Activated T-helper 1 cell treated with Interleukin-2 at 50 U/mL for 16 hours (primary cell): ENCODE measurements at places on chromosomes 12 and 14.

GRCh38 chr14:59360923-59361794 is 104.0 kb downstream of the GPR135 start:
- no peak for DNase-seq

DNA sequence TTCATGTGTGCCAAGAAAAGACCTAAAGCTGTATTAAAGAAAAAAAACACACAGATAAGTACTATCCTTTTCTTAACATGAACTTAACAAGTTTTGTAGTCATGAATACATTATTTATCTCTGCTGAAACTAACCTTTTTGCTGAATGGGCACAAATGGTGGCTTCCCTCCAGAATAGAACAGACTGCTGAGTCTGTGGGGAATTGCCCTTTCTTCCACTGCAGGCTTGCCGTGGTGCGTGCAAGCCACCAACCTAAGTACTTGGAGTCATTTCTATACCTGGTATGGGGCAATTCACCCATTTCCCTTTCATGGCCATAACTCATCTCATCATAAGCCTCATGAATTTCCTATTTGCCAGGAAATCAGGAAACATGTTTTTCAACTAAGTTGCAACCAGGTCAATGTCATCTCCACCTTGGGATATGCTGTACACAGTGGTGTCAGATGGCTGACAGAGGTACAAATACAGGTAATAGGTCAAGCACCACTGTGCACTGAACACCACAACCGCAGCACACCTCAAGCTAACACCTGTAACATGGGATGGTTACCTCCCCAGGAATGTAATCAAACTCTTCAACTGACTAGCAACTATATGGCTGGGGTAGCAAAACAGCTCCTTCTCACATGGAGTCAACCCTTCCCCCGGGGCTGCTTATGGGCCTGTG is 49.9 kb downstream of the CATSPERB start:
- DNase-seq: no peak

DNA sequence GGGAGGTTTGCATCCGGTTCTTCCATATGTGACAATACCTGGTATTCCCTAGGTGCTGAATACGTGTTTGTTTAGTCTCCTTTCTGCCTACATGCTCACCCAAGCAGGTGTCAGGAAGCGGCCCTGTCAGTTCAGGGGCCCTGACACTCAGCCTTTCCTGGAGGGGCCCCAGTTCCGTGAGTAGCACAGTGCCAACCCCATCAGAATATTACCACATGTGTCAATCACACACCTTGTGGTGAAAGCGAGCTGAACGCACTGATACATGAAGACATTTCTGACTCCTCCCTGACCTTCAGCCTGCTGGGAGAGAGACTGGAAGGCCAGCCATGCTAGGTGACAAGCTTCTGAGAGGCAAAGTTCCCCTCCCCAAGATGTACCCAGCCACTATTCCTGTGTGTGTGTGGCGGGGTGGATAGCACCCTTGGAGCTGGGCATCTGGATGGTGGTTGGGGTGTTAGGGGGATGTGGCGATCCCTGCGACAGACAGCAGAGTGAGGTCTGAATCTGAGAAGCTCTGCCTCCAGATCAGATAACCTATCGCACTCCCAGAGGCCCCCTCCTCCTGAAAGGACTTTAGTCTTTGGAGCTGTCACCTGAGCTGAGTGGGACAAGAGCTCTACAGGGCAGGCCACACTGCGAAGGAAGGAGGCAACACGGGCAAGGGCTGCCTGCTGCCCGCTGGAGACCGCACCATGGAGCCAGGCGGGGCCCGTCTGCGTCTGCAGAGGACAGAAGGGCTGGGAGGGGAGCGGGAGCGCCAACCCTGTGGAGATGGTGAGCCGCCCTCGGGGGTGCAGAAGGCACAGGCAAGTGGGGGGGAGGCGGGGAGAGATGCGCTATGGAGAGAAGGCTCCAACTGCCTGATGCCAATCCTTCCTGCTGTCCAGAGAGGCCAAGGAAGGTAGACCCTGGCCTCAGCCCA is at the start of gene SOAT2:
TSS of gene SOAT2 (plus strand) at position 604 of the 925 bp plus-strand sequence. CDS start at position 696, 92 bp downstream.
- DNase-seq: peak; percentile 37

- DNase-seq: no peak
Observed at GRCh38 chr14:64515053-64515452, 10.5 kb downstream of the ZBTB1 start.

- DNase-seq: no peak
Observed at GRCh38 chr12:76871082-76871481, 7.7 kb downstream of the CSRP2 start.

GRCh38 chr12:5333096-5333495 is 98.8 kb upstream of the NTF3 start:
- DNase-seq: no peak

- DNase-seq: no peak
Observed at GRCh38 chr14:56136571-56137452, 18.6 kb downstream of the PELI2 start.

- no peak for DNase-seq
Observed at GRCh38 chr12:57604454-57604991, at the start of gene DTX3. Gene DTX3, plus strand, starts transcription at chr12:57604824. Its CDS starts 1,694 bp downstream, at chr12:57606518.

DNA sequence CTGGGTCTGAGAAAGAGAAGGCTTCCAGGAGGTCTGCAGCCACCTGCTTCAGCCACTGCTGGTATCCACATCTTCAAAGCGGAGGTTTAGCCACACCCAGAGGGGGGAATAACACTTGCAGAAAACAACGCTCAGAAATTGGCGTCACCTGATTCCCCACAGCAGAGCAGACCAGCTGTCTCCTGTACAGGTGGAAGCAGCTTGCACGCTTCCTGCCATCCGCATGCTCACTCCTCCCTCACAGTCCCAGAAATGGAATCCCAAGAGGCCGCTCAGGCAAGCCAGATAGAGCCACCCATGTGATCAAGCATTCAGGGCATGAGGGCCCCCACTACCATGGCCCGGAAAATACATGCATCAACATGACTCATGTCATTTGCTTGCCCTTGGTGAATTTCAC is 112.2 kb upstream of the DIO3 start:
- no peak for DNase-seq

DNA sequence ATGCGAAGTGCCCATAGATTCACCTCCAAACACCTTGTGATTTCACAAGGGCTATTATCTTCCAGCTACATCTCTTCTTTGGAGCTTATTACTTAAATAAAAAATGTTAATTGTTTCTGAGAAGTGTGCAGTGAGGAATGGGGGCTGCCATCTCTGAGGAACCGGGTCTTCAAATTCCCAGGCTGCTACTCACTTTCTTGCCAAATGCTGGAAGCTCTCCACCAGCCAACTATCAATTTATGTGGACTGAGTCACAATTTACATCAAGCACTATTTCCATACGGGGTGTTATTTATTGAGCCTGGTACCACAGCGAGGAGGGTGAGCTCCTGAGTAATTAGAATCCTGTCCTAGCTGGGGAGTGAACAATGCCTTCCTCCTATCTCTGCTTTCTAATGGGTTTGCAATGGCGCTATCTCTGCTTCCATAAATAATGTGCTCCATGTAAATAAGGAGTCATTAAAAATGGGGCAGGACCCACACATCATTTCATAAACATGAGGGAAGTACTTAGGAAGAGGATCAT is 898.3 kb downstream of the VRK1 start:
- no peak for DNase-seq
